ENCODE measurements at places on chromosomes 7 and 10.

- no peak for DNase-seq
Measured at GRCh38 chr10:29479081-29479925, 155.5 kb downstream of the SVIL start.

GRCh38 chr7:92835851-92836488 is 403 bp downstream of the CDK6 start:
- no peak for DNase-seq

DNA sequence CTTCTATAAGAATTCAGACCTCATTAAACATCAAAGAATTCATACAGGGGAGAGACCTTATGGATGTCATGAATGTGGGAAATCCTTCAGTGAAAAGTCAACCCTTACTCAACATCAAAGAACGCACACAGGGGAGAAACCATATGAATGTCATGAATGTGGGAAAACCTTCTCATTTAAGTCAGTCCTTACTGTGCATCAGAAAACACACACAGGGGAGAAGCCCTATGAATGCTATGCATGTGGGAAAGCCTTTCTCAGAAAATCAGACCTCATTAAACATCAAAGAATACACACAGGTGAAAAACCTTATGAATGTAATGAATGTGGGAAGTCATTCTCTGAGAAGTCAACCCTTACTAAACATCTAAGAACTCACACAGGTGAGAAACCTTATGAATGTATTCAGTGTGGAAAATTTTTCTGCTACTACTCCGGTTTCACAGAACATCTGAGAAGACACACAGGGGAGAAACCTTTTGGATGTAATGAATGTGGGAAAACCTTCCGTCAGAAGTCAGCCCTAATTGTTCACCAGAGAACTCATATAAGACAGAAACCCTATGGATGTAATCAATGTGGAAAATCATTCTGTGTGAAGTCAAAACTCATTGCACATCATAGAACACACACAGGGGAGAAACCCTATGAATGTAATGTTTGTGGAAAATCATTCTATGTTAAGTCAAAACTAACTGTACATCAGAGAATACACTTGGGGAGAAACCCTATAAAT is 24.1 kb downstream of the ZNF37A start:
- DNase-seq = no peak

DNA sequence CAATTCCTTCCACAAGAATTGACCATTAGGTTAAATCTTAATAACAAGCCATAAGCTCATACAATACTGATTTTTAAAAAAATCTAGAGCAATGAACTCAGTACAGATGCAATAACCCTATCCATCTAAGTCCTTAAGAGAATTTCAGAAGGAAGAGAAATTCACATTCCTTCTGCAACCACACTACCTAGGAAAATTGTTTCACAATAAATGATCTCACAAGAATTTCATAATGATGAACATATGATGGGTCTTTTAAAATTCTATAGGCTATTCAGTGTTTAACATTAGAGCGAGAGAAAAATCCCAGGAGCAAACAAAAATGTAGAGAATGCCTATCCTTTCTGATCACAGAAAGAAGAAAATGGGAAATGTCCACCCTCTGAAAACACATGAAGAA is 70.0 kb upstream of the MAGI2 start:
- DNase-seq = peak; percentile 85

- no peak for DNase-seq
Measured at GRCh38 chr10:15585303-15585715, 134.4 kb downstream of the ITGA8 start.

GRCh38 chr10:131931981-131932380 is 31.2 kb downstream of the PPP2R2D start:
- DNase-seq = no peak

- no peak for DNase-seq
Measured at GRCh38 chr7:36190447-36191291, 37.6 kb downstream of the EEPD1 start.

GRCh38 chr10:75294031-75294437 is 58.3 kb upstream of the COMTD1 start:
- no peak for DNase-seq

DNA sequence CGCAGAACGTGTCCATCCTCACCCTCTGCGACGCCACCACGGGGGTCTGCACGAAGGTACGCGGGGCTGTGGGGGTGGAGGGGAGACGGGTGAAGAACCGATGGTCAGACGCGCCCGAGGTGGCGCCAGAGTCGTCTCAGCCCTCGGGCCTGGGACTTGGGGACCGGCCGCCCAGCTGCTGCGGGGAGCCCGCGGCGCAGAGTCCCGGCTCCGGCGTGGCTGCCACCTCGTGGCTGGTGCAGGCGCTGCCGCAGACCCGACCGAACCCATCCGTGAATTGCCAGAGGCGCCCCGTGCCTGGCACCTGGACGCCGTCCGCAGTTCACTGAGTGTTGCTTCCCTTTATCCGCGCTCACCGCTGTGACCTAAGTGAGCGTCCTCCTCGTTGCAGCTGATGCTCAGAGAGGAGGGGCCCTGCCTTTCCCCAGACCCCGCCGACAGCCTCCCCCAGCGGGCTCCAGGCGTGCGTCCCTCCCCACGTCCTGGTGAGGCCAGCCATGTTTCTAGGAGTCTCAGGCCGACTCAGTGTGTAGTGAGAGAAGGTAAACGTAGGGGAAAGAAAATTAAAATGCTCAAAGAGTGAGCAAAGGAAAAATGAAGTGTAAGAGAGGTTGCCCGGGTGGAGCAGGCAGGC is 208.7 kb downstream of the PAXIP1 start:
- DNase-seq = no peak

DNA sequence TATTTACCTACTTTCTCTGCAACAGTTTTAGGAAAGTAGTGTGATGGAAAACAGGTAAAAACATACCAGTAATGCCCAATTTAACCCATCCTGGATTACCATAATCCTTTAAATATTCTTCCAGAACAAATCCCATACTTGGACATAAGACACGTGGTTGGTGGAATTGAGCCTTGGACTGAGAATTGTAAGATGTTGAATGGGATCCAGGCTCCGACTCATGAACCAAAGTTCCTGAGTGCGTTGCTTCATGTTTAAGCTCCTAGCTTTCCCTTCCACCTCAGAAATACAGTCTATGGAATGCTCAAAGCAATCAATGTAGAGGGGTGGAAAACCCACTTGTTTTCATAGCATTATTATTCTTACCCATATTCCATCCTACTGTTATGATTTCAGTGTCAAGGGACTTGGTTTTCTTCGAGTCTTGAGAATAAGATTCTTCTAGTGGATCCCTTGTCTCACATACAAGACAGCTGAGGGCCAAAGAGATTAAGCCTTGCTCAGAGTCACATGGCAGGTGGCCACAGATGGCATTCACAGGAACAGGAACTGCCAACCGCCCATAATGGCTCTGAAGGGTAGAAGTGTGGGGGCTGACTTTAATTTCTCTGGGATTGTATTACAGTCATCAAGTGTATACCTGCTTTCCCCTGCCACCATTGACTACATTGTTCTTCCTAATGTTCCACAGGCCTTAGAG is 171.2 kb downstream of the GFRA1 start:
- DNase-seq = peak; percentile 32

GRCh38 chr7:71517940-71518699 is 386.2 kb downstream of the GALNT17 start:
- DNase-seq = no peak

All from fibroblast of skin of left biceps (primary cell).